Iris pigment epithelial cell (primary cell): ENCODE measurements at places on chromosomes 12 and 14.

- peak; percentile 67 for DNase-seq
Observed at GRCh38 chr14:75132382-75133086, 5.7 kb upstream of the NEK9 start.

- no peak for DNase-seq
Observed at GRCh38 chr12:56040963-56041551, 661 bp upstream of the RPS26 start.

GRCh38 chr12:45974171-45974719, 16.1 kb downstream of the SCAF11 start:
- no peak for DNase-seq

GRCh38 chr14:80602946-80603345, 338.6 kb downstream of the CEP128 start:
- DNase-seq = no peak

DNA sequence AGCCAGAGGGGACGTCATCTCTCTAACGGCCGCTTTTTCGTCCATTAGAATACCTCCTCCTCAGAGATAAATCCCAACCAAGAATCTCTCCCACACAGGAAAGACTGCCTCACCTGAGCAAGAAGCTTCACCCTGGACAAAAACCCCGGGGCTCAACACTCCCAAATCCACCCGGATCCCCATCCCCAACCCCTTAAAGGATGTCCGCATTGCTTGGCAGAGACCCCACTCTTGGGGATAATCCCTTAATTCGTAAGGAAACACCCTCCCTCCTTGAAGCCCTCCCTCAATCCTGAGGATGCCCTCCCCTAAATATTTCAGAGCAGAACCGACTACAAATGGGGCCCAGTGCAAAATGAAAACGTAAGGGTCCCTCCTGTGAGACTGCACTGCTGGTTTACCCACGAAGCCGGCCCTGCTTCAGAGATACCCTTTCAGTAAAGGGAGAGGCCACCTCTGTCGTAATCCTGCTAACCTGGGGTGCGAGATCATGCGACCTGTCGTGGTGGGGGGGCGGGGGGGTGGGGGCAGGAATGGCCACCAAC, 655 bp upstream of the DYNLL1 start:
- no peak for DNase-seq

DNA sequence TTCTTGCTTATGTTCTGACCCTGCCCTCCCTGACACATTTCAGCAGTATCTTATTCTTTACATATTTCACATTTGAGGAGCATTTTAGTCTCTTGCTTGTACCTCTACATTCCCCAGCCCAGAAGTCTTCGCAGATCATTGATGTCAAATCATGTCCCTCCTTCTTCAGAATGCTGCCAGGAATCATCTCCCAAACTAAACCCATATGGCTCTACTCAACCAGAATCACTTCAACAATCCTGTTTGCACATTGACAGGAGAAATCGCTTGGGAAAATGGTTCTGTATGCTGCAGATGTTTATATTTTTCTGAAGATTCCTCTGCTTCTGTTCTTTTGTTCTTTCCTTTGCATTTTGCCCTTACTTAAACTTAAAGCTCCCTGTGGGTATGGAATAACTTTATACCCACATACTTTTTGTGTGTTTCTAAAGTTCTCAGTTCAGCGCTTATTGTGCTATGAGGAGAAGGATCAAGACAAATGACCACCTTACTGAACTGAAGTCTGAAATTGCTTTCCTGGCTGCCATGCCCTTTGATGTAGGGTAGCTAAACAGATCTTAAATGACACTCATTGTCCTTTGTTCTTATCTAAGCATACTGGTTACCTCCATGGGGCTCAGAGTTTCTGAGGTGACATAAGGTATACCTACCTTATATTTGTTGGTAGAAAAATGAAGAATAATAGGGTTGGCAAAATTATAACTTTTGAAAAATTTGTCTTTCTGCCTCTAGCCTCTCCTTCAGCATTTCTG, 134.6 kb downstream of the SLC25A21 start:
- DNase-seq = no peak

DNA sequence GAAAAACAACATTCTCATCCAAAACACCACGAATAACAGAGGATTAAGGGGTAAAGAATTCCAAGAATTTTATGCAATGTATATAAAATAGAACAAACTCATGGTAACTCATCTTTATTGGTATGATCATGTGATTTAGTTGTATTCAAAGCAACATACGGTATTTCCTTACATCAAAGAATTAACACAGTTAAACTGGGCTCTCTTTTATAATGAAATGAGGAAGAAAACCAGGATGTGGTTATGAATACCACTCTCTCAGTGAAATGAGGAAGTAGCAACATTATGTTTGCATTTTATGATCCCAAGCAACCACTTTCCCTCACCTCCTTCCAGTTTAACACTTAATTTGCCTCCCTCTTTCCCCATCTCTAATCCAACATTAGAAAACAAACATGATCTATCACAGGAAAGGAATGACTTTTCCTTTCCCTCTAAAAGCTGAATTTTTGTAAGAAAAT, 22.9 kb downstream of the SPTLC2 start:
- peak; percentile 45 for DNase-seq

DNA sequence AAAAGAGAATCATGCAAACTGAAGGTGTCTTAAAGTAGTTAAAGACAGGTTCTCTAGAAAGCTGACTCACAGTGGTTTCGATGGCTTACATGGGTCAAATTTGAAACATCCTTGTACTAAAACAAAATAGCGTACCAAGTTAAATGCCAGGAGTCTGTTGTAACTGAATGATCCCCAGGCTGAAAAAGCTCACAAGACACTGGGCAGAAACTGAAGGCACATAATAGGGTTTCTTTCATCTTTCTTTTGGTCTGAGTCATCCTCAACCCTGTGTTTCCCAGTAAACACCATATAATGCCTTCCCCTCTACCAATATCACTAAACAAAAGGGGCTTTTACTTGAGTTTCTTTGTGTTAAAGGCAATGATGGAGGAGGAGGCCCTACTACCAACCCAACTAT, 12.8 kb downstream of the ZFYVE1 start:
- peak; percentile 82 for DNase-seq

DNA sequence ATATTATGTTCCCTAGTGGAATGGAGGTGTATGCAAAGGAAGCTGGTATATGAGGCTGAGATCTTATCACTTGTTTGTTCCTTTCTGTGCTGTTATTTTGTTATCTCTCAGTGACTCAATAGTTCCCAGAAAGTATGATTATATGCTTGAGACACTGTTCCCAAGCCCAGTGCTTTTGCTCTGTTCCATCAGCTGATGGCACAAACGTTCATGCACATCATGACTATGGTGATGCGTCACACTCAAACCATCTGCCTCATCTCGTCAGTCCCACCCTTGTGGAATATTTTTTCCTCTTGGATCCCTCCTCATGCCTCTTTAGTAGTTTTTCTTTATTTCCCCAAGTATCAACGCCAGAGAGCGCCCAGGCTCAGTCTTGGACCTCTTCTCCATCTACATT, 786.9 kb downstream of the AACS start:
- no peak for DNase-seq
